ENCODE measurements at places on chromosomes 13 and 19. TPM values are rescaled to one million over a fixed set of nuclear protein-coding genes. Genes with fewer than 3 reads are reported as not detected.
A peak's percentile ranks its signal among the peaks of the same experiment; 100 is the strongest.

- peak; percentile 76 for DNase-seq
These were observed 112.3 kb downstream of the GADD45B start for GRCh38 chr19:2588081-2588777.

CRTC1 gene
- total RNA-seq = 5.2 TPM

DNA sequence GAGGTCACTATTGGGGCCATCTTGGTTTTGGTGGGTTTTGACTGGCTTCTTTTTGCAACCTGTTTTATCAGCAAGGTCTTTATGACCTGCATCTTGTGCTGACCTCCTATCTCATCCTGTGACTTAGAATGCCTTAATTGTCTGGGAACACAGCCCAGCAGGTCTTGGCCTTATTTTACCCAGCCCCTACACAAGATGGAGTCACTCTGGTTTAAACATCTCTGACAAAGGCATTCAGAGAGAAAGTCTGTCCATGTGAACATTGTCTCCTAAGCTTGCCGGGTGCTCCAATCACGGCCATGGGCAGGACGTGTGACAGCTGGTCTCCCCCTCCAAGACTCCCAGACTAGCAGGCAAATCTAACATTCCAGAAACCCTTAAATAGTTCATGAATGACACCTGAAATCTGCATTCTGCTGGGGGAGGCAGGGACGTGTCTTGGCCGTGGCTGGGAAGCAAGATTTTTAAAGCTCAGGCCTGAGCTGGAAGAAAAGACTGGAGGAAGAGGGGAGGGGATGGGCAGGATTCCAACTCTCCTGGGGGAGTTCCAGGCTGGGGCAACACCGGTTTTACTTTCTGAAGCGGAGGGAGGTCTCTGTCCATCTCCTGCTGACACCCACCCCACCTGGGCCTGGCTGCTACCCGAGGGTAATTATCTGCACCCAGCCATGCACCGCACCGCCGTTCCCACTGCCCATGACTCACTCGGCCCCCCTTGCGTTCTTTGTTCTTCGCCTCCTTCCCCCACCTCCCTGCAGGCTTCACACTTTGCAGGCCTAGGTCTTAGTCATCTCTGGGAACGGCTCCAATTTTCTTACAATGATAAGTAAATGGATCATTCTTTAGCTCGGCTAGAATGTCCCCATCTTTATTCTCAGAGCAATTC is 11.6 kb upstream of the OR1M1 start:
- DNase-seq = no peak

- no peak for DNase-seq
These were observed 25.7 kb upstream of the LRCH1 start for GRCh38 chr13:46527237-46527636.

GRCh38 chr13:86870444-86870843 is 800.7 kb upstream of the SLITRK5 start:
- DNase-seq = no peak

GRCh38 chr19:377801-378581 is 31.0 kb downstream of the C2CD4C start:
- no peak for DNase-seq

- DNase-seq = no peak
These were observed 380.0 kb downstream of the KLF12 start for GRCh38 chr13:73754241-73754640.

DNA sequence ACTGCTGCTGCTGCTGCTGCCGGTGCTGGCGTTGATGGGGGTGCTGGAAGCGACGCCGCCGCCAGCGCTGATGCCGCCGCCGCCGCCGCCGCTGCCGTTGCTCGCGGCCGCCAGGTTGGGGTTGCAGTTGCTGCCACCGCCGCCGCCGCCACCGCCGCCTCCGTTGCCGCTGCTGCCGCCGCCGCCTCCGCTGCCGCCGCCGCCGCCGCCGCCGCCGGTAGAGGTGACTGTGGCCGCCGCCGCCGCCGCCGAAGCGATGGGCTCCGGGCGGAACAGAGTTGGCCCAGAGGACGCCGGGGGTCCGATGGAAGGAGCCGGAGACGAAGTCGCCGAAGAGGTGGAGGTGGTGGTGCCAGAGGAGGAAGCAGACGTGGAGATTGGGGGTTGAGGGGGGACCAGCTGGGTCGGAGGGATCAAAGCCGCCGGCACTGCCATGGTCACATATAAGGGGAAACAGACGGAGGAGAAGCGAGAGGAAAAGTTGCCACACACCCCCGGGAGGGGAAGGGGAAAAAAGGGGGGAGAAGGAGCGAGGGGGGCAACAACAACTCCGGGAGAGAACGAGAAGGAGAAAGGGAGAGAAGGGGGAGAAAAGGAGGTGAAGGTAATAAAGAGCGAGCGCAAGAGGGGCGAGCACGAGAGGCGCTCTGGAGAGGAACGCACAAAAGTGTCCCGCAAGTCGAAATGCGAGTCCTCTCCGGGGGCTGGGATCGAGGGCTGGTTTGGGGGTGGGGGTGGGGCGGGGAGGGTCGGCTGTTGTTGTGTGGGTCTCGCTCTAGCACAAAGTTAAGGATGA is 471 bp downstream of the DACH1 start:
- DNase-seq = peak; percentile 74

GRCh38 chr13:83485101-83485500 is 397.2 kb downstream of the SLITRK1 start:
- no peak for DNase-seq

- no peak for DNase-seq
These were observed 49.9 kb downstream of the UFM1 start for GRCh38 chr13:38399535-38399934.

DNA sequence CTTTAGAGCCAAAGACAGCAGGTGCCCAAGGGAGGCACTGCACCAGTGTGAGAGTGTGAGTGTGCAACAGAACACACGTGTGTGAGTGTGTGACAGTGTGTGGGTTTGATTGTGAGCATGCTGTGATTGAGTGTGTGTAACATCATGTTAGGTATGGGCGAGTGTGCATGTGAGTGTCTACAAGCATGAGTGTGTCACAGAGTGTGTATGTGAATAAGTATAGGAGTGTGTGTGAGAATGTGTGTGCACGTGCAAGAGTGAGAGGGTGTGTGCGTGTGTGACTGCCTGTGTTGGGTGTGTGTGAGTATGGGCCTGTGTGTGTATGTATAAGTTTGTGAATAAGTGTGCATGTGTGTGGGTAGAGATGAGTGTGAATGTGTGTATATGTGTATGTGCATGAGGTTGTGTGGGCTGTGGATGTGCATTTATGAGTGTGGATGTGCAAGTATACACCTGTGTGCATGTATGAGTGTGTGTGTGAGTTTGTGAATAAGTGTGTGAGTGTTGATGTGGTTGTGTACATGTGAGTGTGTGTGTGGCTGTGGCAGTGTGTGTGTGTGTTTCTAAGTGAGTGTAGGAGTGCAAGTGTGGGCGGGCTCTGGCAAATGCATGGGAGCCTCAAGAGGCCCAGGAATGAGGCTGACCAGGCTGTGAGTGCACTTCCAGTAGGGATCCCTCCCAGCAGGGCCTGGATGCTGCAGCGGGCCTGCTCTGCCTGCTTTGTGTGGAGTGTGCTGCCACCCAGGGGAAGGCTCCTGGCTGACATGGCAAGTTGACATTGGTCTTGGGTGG is 198.4 kb downstream of the COL4A1 start:
- DNase-seq = no peak

GPR18 gene
- total RNA-seq = not detected

PTH2 gene
- total RNA-seq = not detected

NANOS2 gene
- total RNA-seq = not detected

SPIB gene
- not detected for total RNA-seq

ZNF296 gene
- total RNA-seq = 5.8 TPM

AMER2 gene
- total RNA-seq = 0.13 TPM

HS6ST3 gene
- 0.42 TPM for total RNA-seq

DNA sequence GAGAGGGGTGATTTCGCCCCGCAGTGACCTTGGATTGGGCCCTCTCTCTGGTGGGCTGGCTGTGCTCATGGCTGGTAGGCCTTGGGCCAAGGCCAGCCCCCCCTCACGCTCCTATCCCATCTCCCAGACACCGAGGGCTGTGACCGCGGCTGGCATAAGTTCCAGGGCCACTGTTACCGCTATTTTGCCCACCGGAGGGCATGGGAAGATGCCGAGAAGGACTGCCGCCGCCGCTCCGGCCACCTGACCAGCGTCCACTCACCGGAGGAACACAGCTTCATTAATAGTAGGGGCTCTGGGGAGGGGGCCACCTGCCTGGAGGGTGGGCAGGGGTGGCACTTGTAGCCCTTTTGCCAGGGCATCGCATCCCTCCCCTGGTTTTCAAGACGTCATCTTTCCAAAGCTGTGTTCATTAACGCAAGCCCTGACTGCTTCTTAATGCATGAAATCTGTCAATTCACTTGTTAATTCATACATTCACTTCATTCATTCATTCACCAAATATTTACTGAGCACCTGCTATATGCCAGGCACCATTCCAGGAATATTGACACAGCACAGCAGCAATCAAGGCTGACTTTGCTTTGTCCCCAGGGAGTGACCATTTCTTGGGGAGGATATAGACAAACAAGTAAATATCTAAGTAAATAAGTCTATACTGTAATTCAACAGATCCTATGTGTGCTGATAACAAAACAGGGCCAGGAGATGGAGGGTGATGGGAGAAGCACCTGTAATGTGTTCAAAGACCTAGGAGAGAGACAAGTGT is 26.6 kb downstream of the NCAN start:
- no peak for DNase-seq

Data from suprapubic skin (tissue), 4 donors.